ENCODE measurements at places on chromosomes 11 and 22.

DNA sequence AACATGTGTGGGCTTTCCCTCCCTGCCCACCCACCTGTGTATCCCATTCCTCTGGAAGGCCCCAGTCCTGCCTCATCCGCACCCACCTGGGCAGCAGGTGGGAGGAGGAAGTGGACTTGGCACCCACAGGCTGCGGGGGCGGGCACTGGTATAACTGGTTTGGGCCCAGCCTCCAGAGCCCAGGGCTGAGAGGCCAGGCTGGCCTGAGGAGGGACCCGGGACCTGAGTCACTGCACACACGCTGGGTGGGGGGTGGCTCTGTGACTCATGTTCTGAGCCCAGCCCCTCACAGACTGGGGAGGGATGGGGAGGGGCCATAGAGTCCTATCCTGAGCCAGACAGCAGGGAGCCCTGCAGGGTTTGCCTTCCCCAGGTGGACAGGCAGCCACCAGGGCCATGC lies 16.7 kb downstream of the PHLDA2 start:
- no peak for DNase-seq

DNA sequence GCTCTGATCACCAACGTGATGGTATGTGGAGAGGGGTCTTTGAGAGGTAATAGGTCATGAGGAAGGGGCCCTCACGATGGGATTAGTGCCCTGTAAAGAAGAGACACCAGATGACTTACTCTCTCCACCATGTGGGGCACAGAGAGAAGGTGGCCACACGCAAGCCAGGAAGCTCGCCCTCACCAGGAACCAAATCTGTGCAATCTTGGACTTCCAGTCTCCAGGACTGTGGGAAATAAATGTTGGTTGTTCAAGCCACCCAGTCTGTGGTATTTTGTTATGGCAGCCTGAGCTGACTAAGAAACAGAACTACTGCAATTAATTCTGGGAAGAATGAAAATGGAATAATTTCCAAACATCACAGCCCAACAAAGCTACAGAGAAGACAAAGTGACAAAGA lies 117.5 kb downstream of the SNX19 start:
- DNase-seq, result no peak

- no peak for DNase-seq
These were observed 548.5 kb downstream of the SOX6 start for GRCh38 chr11:15807827-15808226.

- no peak for DNase-seq
These were observed 1.1 kb upstream of the ATP6V1E1 start for GRCh38 chr22:17629641-17630040.

DNA sequence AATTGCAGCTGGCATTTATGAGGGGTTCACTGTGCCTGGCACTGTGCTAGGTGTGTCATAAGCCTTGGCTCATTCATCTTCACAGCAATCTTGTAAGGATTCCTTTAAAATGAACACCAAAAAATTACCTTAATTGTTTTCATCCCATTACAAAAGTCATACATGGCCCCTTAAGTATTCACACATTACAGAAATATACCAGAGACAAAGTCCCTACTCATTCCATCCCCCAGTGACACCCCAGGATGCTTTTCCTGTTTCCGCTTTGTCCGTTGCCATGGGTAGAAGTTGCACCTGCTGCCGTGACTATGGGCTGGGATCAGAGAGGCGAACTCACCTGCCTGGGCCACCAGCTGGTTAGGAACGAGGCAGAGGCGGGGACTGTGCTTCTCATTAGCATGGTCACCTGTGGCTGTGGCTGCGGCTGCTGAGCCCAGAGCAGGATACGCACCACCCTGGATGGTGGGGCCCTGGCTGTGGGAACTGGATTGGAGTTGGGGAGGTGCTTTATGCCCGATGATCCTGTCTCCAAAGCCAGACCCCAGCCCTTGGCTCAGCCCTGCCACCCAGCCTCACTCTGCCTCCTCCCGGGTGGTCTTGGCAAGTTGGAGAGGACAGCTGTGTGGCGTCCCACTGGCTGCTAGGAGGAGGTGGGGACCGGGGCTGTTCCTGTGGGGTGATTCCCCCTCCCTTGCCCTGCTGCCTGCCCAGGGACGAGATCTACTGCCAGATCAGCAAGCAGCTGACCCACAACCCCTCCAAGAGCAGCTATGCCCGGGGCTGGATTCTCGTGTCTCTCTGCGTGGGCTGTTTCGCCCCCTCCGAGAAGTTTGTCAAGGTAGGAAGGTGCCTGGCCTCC lies 60.8 kb downstream of the MYO7A start:
- DNase-seq, result no peak

DNA sequence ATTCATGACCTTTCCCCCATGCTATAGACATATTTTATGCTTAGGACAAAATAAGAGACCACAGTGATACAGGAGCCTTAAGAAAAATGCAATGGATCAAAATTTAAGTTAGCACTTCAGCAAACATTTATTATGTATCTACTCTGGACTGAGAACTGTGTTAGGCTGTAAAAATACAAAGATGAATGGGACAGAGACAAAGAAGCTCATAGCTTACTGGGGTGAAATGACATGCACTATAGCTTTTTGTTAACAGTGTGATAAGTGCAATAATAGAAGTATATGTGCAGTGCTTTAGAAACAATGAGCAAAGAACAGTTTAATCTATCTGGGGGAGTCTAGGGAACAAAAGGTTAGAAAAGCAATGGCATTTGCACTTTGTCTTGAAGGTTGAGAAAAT lies 1543.1 kb downstream of the FAM181B start:
- DNase-seq, result no peak

- DNase-seq, result no peak
These were observed 14.0 kb downstream of the SGSM1 start for GRCh38 chr22:24819911-24820461.

DNA sequence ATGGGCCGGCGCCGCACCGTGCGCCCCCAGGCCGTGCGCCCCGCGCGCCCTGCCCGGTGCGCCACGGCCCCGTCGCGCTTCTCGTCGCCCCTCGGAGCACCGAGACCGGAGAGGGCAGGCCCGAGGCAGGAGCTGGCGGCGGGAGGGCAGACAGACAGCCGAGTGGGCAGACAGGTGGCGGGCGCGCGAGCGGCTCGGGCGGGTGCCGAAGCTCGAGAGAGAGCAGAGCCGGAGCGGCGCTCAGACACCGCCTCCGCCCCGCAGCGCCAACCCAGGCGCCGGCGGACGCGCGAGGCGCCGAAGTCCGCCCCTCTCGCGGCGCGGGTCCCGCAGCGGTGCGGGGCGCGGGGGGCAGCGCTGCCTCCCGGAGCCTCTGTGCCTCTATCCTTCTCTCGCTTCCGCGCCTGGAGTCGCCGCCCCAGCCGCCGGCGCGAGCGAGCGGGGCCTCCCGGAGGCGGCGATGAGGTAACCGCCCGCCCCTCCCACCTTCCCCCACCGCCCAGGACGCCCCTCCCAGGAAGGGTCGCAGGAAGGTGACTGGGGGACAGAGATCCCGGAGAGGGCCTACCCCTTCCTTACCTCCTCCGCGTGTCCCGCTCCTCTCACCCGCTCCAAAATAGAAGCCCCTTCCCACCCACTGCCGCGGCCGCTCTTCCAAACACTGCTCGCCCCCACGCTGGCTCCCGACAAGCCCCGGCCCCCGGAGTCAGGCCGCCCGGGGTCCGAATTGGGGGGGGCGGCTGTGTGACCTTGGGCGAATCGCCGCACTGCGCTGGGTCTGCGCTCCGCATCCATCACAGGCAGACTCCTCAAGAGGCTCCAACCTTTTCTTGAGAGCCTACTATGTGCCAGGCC lies at the start of gene RASL10A:
Gene RASL10A (minus strand): TSS at position 412 of the 855 bp plus-strand sequence. CDS start 451 bp downstream, outside the sequence.
- no peak for DNase-seq

DNA sequence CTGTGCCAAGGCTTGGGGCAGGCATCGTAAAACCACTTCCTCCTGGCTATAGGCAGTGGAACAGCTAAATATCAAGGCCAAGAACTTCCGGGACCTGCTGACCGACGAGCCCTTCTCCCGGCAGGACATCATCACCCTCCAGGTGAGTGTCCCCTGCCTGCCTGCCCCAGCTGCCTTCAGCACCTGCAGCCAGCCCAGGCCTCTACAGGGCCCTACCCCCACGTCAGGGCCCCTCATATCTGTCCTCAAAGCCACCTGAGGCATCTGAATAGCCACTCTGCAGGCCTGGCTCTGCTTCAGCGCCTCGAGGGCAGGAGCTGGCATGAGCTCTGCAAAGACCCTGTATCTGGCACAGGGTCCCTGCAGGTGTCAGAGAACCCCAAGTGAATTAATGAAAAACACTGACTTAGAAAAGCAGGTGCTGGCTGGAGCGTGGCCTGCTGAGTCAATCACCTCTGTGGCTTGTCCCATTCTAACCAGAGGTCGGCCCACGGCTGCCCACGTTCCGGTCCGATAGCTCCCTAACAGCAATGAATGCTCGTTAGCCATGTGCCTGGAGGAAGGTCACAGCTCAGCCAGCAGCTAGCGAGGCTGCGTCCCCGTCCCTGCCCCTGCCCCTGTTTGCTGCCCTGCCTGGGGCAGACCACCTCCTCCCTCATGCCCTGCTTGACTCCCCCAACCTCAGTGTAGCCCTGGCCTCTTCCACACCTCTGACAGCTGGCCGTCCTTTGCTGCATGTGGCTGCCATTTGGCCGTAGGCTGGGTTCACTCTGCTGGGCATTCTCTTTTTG lies 16.8 kb downstream of the PPIL2 start:
- no peak for DNase-seq

DNA sequence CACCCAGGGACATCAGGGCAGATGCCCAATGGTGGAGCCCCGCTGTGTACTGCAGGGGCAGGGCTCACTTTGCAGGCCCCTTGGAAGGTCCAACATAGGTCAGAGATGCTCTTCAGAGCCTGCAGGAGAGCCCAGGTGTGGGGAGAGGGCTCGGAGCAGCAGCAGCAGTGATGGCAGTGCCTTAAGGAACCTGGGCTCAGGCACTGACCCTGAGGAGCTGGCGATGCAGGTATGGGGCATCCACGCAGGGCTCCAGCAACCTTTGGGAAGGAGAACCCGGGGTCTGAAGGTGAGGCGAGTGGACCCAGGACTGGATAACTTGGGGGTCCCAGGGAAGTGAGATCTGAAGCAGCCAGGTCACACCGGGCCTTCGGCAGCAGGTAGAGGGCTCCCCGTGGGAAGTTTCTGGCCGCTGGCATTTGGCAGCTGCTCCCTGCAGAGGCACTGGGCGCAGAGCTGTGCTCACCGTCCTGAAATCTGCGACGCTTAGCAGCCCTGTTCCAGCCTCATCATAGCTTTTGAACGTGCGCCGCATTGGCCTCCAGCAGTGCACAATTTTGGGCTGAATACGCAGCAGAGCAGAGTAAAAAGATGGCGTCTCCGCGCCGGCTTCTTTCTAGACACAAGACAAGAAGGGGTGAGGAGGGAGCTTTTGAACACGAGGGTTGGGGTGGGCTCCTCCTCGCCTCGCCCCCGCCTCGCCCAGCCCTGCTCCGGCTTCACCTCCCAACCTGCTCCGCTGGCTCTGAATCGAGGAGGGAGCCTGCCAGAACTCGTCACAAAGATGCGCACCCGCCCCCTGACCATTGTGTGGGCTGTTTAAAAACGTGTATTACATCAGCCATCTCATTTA lies 118.8 kb downstream of the MPPED1 start:
- DNase-seq, result no peak

DNA sequence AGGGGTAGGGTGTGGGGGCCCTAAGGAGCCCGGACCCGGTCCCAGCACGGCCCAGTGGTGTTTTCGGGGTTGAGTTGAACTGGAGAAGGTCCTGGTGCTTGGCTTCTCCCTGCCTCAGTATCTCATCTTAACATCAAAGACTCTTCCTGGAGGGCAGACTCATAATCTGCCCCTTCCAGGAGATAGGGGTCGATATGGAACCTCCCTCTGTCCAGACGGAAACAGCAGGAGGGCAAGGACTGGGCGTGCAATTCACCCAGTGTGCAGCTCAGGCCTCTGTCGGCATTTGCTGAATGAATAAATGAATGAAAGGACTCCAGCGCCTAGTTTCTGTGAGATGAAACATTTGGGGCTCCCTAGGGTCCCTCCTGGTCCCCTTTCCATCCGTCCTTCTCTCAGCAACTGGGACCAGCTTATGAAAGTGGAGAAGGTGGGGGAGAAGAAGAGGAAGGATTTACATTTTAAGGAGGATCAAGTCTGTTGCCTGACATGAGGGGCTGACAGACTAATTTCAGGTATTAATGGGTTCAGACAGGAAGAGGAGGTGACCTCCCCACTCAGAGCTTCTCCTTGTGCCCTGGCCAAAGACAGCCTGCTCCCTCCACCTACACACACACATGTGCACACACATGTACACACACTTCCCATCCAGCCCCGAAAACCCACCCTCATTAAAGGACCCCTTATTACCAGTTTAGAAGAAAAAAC lies 1.1 kb upstream of the SHISA8 start:
- no peak for DNase-seq

DNA sequence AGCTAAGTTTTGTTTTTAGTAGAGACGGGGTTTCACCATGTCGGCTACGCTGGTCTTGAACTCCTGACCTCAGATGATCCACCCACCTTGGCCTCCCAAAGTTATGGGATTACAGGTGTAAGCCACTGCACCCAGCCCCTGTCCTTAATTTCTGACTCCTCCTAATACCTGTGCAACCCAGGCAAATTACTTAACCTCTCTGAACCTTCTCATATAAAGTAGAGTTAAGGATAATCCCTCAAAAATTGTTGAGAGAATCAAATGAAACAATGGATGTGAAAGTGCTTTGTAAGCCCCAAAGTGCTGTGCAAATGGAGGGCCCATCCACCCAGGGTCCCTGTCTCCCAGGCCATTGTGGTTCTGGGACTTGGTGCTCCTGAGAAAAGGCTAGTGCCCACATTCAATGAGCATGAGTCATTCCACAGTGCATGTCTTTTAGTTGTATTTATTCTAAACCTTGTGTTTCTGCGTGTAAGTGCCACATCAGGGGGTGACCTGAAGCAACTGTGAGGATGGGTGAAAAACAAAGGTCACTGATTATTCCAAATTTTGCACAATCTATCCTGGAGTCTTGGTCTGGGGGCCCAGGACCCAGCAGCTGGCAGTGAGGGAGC lies 61.4 kb upstream of the PTPRJ start:
- no peak for DNase-seq

- no peak for DNase-seq
These were observed 5.8 kb downstream of the ARL14EP start for GRCh38 chr11:30328681-30329080.

Measured in activated naive CD4-positive, alpha-beta T cell (primary cell).